H1 (cell line): ENCODE measurements at places on chromosomes 1 and 21. TPM values are rescaled to one million over a fixed set of nuclear protein-coding genes. Genes with fewer than 3 reads are reported as not detected.

DNA sequence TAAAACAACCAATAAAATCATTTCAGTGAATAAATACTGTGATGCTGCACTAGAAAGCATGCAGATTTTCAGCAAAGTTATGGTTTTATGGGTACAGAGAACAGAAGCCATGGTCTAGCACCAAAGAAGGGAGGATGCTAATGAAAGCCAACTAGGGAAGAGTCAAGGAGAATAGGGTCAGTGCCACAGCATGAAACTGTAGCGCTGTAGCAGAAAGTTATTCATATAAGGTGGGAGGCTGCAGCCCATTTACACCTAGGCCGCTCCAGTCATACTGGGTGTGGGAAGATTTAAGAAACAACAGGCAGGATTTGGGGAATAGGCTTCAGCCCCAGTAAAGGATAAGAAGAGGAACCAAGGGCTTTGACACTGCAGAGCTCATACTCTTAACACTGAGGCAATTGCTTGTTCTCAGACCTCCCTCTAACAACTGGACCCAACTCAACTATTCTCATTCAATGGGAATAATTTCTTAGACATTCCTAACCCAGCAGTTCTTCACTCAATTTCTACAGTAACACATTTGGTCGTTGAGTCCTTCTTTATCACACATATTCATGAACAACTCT, 4.4 kb downstream of the IFI16 start:
- DNase-seq: no peak

GRCh38 chr21:20883408-20883800, 114.8 kb upstream of the NCAM2 start:
- DNase-seq: no peak

Gene KRTAP7-1
- polyA plus RNA-seq: not detected in 2 replicates

Gene ITLN2
- 6.3 and 6.8 TPM in 2 replicates for polyA plus RNA-seq

Gene C8B
- polyA plus RNA-seq: not detected in 2 replicates

- DNase-seq: no peak
These were observed 390.9 kb upstream of the ADGRL2 start for GRCh38 chr1:81409780-81410274.

GRCh38 chr1:63671514-63671913, 78.3 kb downstream of the PGM1 start:
- DNase-seq: no peak

DNA sequence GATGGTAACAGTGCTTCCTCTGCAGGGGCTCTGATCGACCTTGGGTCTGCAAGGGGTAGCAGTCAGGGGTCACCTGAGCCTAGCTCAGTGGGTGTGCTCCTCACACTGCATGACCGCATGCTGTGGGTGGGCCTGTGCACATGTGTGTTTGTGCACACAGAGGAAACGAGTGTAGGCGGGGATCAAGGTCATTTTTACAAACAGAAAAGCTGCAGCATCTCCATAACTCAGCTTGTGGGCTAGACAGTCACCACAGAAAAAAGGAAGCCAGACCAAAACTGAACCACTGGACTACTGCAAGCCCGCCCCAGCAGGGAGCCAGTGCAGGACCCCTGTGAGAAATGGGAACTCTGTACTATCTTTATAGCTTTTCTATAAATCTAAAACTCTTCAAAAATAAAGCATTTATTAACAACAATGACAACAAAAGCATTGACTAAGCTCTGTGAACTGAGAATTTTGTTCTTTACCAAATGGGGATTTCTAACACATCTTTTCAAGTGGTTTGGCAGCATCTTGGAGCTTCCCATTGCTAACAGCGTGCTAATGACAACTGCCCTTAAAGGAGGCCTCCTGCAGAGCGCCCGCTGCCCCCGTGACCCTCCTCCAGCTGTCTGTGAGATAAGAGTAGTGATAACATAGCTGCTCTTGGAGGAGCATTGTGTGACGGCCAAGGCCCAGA, 19.9 kb upstream of the NEK2 start:
- no peak for DNase-seq

- DNase-seq: no peak
These were observed 127.8 kb downstream of the RERE start for GRCh38 chr1:8689431-8690252.

GRCh38 chr1:111937147-111937725, 52.2 kb downstream of the KCND3 start:
- peak; percentile 7 for DNase-seq

Gene TRIM67
- polyA plus RNA-seq: under 0.01 TPM in 1 of 2 replicates, not detected in the other

Gene ERRFI1
- polyA plus RNA-seq: 18.2 and 23.4 TPM in 2 replicates

DNA sequence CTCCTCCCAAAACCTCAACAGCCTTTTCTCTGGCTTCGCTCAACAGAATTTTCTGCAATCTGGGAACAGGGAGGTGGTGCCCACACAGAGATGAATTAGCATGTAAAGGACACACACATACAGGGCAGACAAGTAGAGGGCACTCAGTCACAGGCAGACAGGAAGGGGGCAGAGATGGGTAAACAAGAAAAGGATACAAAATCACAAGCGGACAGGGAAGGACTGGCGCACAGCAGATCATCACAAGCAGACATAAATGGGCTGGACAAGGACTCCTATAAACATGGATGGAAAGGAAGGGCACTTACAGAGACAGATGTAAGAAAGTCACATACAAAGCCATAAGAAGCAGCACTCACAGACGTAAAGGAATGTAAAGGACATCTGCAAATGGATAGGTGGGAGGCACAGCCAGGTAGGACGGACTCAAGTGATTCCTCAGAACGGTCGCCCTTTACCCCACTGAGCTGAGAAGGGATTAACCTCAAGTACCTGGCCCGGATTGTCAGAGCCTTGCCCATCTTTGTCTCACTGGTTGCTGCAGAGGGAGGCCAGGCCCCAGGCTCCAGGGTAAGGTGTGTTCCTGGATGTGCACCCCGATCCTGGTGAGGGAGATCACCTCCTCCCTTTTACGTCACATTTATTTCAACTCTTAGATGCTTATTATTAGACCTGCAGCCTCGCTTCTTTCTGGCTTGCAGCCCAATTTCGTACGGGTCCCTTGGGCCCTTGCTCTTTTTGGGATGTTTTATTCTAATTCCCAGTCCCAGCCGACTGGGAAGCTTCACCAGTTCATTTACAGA, 836 bp upstream of the PRCC start:
- DNase-seq: no peak

DNA sequence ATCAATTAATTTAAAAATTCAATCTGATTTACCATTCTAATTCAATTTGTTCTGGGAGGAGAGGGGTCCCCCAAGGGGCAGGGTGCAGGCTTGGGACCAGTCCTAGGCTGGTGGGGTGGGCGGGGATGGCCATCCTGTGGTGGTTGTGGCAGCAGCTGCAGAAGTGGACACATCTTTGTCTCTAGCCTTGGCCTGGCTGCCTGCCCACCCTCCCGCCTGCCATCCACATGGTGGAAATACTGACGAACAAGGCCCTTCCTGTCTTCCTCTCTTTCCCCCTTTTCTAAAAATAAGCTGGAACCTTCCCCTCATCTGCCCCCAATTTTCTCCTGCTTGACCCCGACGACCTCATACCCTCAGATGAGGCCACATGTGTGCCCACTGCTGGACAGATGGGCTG, 130.9 kb downstream of the FOXD2 start:
- no peak for DNase-seq

- no peak for DNase-seq
These were observed 38.0 kb downstream of the EBNA1BP2 start for GRCh38 chr1:43134068-43134467.

DNA sequence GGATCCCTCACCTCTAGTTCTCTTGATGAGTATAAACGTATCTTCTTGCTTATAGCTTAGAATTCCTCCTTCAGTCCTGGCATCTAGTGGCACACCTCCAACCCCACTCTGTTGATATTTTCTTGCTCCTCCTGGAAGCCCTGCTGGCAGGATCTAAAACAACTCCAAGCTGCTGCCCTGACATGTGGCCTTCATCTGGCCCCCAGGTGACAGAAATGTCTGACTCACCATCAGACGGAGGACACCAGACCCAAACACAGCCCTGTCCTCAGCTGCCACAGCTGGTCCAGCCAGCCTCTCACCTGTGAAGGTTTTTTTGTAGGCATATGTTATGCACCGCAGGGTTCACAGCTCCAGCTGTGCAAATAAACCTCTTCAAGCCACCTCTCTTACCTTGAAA, 53.4 kb downstream of the KRTAP19-8 start:
- DNase-seq: no peak

Gene LCE3D
- not detected in 2 replicates for polyA plus RNA-seq

GRCh38 chr1:111052246-111052645, 87.6 kb downstream of the DRAM2 start:
- DNase-seq: no peak

GRCh38 chr1:230816018-230816417, 52.3 kb downstream of the C1orf198 start:
- no peak for DNase-seq

DNA sequence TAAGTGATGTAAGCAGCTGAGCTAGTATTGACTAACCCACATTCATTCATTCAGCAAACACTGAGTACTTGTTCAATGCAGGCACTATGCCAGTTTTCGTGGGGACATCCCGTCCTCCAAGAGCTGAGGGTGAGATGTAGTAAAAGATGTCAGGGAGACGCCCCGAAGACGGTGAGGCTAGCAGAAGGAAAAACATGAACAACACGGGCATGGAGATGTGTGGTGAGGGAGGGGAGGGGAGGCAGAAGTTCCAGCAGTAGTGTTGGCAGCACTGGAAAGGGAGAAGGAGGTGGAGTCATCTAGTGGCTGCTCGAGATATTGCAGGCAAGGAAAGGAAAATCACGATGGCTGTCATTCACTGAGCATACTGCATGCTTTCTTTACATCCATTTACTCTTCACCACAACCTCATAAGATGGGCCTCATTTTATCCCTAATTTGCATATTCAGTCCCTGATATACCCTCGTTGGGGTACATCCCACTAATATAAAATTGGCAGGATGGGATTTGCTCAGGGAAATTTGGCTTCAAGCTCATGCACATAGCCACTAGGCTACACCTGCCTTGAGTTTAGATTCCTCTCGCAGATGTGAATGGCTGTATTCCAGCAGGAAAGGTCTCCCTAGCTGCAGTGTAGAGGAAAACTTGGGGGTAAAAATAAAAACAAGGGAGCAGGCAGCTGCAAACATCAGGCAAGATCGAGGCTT, 14.5 kb downstream of the PDZK1IP1 start:
- DNase-seq: no peak

Gene RSBN1
- 3.9 and 4.2 TPM in 2 replicates for polyA plus RNA-seq

GRCh38 chr1:4778056-4778455, 123.6 kb downstream of the AJAP1 start:
- DNase-seq: no peak

GRCh38 chr1:30385246-30385995, 338.0 kb downstream of the MATN1 start:
- DNase-seq: no peak

Gene HCRTR1
- polyA plus RNA-seq: 0.39 and 0.61 TPM in 2 replicates
